NCI-H2107 (cell line): ENCODE measurements at places on chromosomes 16 and 17.

DNA sequence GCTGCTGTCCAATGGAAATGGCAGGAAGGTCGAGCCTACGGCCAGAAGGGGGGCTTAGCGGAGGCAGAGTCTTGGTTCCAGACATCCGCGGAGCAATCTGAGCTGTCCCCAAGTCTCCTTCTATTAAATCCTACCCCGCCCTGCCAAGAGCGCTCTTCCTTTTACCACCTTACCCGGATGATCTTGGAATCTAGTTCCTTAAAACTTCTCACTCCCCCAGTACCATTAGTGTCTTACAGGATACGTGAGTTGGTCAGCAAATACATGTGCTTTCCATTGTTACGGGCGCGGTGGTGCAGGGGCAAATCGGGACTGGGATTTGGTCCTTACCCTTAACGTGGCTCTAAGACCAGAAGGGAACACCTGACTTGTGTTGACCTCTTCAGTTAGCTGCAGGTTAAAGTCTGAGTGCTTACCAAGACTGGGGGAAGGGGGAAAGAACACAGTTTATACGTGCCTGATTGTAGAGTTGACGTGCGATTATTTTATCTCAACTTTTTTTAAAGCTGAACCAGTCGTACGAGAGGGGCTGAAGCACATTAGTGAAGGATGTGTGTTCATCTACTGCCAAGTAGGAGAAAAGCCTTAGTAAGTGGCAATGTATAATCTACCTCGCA lies 495 bp downstream of the TXNDC17 start:
- no peak for DNase-seq

DNA sequence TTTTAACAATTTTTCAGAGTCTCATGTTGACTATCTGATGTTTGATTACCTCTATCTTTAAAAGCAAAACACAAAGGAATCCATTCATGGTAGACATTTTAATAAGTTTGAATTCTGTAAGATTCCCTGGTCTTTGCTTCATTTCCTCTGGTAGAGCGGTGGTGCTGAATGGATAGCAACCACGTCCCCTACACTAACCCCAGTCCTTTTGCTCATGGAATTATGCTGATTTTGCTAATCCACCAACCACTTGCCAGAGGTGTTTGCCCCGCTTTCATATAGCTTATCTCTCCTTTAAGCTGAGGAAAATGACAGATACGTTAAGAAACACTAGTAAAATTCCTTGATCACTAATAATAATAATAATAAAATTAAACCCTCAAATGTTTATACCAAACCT lies 9.5 kb downstream of the KCNJ16 start:
- DNase-seq = no peak

DNA sequence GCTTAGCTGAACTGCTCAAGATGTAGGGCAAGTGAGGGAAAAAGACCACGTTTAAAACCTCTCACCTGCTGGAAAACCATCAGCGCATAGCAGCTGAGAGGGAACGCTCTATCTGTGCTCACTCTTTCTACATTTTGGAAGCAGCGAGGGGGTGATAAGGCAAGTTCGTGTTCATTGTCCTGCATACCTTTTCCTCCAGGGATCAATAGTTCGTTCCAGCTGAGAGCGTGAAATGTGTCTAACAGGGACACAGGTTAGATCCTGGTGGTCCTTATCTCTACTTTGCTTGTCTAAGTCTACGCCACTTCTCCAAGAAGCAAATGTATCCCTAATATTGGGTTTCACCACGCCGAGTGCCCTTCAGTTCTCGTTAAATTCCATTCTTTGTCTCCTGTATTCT lies 183.5 kb upstream of the ZFHX3 start:
- DNase-seq = no peak

DNA sequence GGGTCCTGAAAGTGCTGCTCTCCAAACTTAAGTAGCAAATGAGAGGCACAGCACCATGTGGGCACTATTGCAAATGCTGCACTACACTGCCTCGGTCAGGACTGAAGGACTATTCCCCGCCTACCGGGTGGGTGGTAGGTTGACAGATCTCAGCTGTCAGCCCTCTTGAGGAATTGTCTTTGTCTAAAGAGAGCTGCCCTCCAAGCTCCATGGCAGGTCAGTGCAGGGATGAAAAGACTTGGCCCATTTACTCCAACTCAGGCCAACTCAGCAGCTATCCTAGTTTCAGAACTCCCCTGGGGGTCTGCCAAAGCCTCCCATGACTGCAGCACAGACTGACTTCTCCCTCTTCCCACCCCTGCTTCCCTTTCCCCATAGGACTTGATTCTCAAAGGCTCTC lies 3.4 kb upstream of the PDZD9 start:
- DNase-seq = no peak

DNA sequence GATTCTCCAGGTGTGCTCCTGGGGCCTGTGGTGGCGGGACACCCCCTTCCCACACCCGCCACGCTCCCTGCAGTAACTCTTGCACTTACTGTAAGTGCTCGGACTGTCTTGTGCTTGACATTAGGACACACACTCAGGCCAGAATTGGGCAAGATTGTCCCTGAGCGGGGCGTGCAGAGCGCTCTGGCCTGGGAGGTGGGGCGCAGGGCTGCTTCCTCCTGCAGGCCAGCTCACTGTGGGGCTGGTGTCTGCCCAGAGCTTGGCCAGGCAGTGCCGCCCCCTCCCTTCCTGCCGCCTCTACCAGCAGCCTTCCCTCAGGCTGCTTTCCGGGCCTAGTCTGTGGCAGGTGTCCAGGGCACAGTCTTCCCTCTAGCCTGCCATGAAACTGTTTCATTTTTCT lies 6.1 kb upstream of the ATP6V0C start:
- no peak for DNase-seq

- DNase-seq = no peak
These were observed 23.7 kb downstream of the TMEM235 start for GRCh38 chr17:78255029-78255656.

- DNase-seq = no peak
These were observed 36.4 kb downstream of the KLHDC4 start for GRCh38 chr16:87729266-87729954.

- DNase-seq = no peak
These were observed 2.3 kb downstream of the DPEP2NB start for GRCh38 chr16:68013440-68013839.

DNA sequence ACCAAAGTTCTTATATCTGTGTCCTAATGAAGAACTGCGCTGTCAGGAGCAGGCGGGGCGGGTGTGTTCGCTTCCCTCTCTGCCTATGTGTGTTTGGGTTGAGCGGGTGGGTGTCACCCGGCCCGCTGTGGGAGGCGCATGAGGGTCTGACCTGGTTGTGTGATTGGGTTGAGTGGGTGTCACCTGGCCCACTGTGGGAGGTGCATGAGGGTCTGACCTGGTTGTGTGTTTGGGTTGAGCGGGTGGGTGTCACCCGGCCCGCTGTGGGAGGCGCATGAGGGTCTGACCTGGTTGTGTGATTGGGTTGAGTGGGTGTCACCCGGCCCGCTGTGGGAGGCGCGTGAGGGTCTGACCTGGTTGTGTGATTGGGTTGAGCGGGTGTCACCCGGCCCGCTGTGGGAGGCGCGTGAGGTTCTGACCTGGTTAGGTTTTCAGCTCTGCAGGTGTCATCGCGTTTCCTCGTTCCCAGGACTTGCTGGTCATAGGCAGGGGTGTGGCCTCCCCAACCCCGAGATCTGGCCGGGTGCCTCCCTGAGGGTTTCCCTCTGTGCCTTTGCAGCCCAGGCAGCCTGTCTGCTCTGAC lies 69.6 kb upstream of the ZNF750 start:
- DNase-seq = no peak

DNA sequence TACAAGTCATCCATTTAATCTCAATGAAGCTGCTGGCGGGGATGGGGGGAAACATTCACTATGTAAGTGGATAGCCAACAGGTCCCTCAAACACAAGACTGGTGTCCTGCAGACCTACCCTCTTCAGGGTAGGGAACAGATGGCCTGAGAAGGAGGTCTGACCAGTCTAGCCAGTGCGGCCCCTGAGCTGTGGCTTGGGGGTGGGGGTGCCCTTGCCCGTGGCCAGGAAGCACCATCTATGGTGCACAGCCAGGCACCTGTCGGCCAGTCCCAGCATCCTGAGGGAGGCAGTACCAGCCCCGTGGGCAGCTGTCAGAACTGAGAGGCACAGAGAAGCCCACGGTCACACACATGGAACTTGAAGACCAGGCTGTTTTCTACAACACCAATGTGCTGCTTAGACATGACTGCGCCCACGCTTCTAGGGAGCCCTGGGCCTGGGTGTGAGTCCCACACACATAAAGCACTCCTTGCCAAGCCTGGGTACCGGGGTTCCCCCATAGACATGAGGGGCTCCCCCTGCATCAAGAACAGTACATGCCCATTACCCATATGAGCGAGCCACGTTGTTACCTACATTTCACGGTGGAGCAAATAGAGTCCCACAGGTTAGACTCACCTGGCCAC lies 40.9 kb downstream of the RMI2 start:
- no peak for DNase-seq

GRCh38 chr17:58059141-58059540 lies 24.1 kb upstream of the DYNLL2 start:
- DNase-seq = no peak

DNA sequence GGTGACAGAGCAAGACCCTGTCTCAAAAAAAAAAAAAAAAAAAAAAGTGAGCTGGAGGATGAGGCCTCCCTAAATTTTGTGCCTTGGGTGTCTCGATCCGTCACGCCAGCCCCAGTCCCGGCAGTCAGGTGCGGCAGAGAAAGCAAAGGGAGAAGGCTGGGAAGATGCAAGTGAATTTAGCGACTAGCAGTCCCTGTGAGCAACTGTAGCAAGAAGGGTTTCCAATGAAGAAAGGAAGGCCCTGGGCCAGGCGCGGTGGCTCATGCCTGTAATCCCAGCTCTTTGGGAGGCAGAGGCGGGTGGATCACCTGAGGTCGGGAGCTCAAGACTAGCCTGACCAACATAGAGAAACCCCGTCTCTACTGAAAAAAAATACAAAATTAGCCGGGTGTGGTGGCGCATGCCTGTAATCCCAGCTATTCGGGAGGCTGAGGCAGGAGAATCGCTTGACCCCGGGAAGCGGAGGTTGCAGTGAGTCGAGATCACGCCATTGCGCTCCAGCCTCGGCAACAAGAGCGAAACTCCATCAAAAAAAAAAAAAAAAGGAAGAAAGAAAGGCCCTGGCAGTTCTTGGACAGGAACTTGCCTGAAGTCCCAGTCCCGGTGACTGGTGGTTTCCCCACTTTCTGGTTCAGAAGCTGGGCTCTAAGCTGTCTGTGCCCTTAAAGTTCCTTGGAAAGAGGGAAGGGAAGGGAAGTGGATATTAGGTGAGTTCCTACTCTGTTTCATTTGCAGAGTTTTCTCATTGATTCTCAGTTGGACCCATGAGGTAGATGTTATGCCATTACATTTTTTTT lies 1.8 kb upstream of the QPRT start:
- DNase-seq = no peak

DNA sequence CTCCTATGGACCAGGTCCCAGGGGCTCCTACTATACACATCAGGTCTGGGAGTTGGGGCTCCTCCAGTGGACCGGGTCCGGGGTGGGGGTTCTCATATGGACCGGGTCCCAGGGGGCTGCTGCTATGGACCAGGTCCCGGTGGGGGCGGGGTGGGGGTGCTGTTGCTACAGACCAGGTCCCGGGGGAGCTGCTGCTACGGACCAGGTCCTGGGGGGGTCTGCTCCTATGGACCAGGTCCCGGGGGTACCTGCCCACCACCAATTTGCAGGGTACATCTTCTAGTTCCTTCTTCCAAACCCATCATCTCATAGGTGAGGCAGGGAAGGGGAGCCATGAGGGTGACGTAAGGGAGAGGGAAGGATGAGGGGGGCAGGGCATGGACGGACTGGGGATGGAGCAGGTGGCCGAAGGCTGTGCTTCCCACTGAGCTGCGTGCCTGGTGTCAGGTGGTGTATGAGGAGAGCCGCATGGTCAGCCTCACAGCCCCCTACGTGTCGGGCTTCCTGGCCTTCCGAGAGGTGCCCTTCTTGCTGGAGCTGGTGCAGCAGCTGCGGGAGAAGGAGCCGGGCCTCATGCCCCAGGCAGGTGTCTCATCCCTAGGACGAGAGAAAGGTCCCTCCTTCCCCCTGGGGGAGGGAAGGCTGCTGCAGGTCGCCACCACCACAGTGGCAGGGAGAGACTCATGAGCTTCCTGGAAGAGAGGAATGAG lies 6.6 kb downstream of the ENDOV start:
- no peak for DNase-seq

DNA sequence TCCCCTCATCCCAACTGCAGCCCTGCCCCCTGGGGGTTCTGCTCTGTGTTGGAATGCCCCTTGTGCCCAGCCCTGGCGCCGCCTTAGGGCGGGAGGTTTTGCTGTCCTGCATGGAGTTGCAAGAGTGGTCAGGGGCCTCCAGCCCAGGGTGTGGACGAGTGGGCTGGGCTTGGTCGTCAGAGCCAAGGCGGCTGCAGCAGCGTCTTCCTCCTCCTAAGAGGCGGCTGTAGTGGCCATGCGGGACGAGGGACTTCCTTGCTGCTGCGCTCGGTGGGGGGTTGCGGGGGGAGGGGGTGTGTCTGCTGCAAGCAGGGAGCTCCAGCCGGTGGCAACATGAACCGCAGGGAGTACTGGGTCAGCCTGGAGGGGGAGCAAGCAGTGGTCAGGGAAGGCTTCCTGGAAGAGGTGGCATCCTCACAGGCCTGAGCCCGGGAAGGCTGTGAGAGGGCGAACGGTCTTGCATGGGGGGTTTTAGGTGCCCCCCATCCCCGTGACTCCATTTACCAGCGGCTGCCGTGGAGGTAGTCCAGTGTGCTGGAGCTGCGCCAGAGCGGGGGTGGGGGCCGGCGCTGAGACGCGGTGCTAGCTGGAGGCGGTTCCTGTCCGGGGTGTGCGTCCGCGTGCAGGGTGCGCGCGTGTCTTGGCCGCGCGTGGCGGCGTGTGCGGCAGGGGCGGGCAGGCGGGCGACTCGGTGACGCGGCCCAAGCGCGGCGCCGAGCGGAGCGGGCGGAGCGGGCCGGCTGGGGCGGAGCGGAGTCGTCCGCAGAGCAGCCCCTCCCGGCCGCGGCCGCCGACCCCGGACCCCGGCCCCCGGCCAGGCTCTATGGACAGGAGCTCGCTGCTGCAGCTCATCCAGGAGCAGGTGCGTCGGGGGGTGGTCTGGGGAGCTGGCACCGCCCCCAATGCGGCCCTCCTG lies at the start of gene RHBDL1:
Gene RHBDL1 (plus strand): TSS at position 704 of the 916 bp plus-strand sequence. CDS start 120 bp downstream, at position 824.
- no peak for DNase-seq

DNA sequence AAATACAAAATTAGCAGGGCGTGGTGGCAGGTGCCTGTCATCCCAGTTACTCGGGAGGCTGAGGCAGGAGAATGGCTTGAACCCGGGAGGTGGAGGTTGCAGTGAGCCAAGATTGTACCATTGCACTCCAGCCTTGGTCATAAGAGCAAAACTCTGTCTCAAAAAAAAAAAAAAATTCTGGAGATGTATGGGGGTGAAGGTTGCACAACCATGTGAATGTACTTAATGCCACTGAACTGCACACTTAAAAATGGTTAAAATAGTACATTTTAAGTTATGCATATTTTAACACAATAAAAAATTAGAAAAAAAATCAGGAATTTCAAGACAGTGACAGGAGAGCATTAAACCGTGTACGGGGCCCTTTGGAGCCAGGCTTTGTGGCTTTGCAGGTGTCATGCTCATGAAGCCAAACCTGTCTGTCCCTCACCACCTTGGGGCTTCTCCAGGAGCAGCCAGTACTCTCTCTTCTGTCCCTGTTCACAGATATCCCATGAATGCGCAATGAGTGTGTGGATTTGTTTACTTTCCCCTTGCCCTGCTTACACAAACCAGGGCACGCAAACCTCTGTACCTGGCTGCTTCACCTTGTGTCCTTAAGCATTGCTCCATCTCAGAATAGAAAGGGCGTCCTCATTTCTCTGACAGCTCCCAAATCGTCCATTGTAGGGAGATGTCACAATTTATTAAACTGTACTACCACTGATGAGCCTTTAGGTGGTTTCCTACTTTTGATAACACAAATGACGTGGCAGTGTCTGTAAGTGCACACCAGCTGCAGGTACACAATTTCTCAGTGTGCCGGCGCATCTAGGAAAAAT lies 58.2 kb upstream of the CBX4 start:
- DNase-seq = no peak
